ENCODE measurements at places on chromosomes 1 and 21.
A peak's percentile ranks its signal among the peaks of the same experiment; 100 is the strongest.

DNA sequence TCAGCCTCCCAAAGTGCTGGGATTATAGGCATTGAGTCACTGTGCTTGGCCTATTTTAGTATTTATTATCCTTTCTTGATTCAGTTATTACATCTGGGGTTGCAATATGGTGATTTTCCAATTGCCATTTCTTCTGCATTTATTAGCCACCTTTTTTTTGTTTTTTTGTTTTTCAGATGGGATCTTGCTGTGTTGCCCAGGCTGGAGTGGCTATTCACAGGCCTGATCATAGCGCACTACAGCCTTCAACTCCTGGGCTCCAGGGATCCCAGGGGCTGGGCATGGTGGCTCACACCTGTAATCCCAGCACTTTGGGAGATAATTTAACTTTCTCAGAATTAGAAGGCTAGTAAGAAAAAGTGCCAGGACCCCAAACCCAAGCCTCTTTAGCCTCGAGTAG, 82.1 kb upstream of the PGD start:
- no peak for DNase-seq

- DNase-seq, result no peak
Measured at GRCh38 chr1:19210772-19211549, 895 bp upstream of the UBR4 start.

- no peak for DNase-seq
Measured at GRCh38 chr21:35563885-35564451, 496.4 kb downstream of the SETD4 start.

DNA sequence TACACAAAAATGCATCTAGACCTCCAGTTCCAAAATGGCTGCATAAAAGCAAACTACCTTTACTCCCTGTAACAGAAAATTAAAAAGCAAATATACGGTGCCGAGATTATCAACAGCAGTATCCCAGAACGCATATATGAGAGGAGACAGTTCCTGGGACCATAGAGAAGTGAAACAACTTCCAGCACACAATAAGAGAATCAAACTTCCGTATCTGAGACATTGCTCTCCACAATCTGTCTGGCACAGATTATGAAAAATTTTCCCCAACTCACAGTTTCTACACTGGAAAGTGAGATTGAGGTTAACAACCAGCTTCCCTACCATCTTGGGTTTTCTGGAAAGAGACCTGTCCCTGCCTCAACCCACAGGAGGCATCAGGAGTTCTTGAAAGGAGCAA, 47.2 kb upstream of the ST6GALNAC3 start:
- DNase-seq, result no peak

GRCh38 chr1:54323921-54324250, 82.3 kb downstream of the SSBP3 start:
- no peak for DNase-seq

- no peak for DNase-seq
Measured at GRCh38 chr1:41887365-41887764, 31.4 kb downstream of the HIVEP3 start.

GRCh38 chr1:54273092-54273794, 73.3 kb downstream of the MRPL37 start:
- peak; percentile 75 for DNase-seq

GRCh38 chr1:41365772-41366454, 4.7 kb downstream of the FOXO6 start:
- peak; percentile 40 for DNase-seq

- DNase-seq, result no peak
Measured at GRCh38 chr1:230266456-230266855, 159.7 kb downstream of the PGBD5 start.

- DNase-seq, result no peak
Measured at GRCh38 chr1:111956155-111956771, 33.2 kb downstream of the KCND3 start.
